Stimulated activated CD8-positive, alpha-beta memory T cell treated with anti-CD3 and anti-CD28 coated beads, Interleukin-7, amount 100 ng/mL, for 4 hours (primary cell): ENCODE measurements at places on chromosomes 1 and 21.

DNA sequence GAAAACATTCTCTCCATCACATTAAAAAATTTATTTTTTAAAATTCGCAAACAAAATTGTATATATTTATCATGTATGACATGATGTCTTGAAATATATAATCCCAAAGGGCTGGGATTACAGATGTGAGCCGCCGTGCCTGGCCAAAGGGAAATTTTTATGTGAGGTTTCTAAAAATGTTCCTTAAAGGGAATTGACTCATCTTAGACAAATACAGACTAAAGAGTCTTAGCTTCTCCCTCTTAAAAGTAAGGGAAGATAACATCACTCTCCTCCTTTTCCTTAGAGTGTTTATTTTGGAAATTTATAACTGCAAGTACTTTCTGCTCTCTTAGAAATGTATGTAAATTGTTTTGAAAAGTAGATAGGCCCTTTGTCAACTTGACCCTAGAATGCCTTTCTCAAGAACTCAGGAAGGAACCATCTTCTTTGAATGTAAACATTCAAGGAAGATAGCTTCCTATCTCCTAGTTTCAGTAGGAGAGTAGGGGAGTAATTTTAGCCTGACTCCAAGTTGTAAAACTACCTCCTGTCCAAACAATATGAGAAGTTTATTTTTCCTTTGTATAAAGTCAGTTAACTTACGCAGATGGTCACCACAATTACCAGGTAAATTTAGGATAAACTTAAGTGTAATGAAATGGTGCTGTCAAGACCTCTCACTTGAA is 59.5 kb downstream of the C21orf91 start:
- DNase-seq: no peak

DNA sequence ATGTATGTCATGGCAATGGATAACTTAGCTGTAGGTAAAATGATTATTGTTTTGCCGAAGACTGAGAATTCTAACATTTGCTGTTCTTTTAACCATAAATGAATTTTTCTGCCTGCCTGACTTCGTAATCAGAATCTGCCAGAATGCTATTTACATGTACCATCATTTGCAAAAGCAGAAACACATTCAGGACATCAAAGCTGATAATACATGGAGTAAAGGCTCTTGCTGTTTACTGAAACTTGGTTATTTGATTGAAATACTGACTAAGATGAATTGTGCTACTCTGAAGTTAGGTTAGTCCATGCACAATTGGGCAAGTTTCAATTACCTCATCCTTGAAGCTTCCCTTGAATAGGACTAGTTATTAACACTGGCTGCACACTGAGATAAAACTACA is 293.8 kb downstream of the PLA2G4A start:
- DNase-seq: no peak

GRCh38 chr1:21869620-21870121 is 57.6 kb downstream of the LDLRAD2 start:
- DNase-seq: no peak

DNA sequence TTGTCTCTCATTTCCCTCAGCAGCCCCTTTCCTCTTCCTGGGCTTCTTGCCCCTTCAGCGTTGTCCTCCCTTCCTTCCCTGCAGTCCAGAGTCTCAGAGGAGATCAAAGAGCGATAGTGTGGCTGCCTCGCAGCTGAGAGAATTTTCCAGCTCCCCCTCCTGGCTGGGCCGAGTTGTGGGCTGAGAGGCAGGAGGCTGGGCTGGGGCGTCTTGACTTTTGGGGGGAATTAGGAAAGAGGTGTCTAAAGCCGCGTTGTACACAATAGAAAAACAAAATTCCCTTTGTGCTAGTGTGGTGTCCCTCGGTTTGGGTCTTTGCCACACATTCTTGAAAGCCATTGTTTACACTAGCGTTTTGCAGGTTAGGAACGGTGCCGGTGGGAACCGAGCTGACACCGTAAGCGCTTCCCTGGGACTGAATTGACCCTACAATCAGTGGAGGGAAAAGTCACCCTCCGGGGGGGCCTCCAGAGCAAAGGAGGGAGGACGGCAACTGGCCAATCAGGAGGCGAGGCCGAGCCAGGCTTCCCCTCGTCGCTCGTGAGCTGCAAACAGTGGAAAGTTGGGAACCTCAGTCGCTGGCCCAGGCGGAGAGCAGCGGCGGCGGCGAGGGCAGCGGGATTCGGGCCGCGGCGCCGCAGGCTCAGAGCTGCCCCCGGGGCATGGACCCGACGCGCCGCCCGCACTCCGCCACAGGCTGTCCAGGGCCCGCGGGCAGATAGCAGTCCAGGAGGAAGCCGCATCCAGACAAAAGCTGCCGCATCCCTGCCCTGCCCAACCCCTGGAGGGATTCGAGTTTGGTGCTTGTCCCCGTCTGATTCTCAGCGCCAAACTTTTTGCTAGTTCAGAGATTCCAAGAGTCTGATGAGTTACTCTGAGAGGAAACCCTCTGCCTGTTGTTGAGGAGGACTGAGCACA is at the start of gene HMCN1:
TSS of gene HMCN1 (plus strand) at position 574 of the 918 bp plus-strand sequence. CDS start 389 bp downstream, outside the sequence.
- DNase-seq: no peak

DNA sequence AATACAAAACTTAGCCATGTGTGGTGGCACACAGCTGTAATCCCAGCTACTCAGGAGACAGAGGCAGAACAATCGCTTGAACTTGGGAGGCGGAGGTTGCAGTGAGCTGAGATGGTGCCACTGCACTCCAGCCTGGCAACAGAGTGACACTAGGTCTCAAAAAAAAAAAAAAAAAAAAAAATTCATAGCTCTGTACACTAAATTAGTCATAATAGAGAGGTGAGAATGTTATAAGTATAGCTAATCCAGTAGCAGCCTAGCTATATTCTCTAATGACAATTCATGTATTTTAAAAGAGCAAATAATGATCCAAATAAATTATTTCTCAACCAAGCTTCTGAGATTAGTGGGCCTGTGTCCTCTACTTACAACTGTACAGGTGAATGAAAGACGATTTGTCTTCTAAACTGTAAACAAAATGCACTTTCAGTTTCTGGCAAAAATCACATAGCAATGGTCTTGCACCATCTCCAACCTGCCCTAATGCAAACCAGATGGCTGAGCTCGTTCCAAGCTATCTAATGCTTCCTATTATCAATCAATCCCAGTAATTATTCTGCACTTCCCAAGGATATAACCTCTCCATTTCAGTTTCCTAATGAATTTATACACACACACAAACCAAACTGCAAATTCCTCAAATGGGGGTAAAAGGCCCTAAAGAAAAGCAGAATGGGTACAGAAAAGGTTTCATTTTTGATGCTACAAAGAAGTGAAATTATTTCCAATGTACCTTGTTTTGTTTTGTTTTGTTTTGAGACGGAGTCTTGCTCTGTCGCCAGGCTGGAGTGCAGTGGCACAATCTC is 56.5 kb downstream of the GATAD2B start:
- no peak for DNase-seq

GRCh38 chr1:117284399-117285215 is 73.9 kb upstream of the VTCN1 start:
- no peak for DNase-seq

DNA sequence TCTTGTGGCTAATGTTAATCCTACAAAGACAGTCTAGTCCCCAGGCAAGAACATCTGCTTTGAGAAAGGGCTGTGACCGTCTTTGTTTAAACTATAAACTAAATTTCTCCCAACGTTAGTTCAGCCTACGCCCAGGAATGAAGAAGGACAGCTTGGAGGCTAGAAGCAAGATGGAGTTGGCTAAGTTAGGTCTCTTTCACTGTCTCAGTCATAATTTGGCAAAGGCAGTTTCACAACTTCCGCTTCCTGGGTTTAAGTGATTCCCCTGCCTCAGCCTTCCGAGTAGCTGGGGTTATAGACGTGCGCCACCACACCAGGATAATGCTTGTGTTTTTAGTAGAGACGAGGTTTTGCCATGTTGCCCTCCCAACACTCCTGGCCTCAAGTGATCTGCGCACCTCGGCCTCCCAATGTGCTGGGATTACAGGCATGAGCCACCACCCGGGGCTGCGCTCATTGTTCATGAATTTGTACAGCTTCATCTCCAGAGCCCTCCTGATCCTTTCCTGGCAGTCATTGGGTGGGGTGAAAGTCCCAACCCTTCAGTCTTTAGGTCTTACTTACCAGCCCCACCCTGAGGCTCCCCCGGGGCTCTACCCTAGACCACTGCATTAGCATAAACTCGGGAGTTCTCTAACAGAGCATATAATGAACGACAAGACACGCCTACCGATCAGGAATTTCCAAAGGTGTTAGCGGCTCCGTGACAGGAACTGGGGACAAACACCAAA is 4.9 kb upstream of the MASP2 start:
- DNase-seq: no peak

DNA sequence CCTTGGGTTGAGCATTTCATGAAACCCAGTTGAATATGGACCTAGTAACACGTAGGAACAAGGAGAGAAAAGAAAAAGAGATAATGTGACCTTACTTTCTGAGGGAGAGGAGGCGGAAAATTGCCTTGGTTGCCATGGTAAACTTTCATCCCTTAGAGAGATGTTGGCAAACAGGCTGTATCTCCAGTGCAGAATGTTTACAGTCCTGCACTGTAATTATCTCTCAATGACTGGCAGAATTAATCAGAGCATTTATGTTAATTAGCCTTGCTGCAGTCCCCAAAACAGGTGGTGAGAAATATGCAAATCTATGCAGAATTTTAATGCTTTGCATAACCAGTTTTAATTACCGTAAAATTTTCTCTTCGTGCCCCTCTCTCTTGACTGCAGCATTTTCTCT is 147.3 kb downstream of the CD247 start:
- DNase-seq: no peak

DNA sequence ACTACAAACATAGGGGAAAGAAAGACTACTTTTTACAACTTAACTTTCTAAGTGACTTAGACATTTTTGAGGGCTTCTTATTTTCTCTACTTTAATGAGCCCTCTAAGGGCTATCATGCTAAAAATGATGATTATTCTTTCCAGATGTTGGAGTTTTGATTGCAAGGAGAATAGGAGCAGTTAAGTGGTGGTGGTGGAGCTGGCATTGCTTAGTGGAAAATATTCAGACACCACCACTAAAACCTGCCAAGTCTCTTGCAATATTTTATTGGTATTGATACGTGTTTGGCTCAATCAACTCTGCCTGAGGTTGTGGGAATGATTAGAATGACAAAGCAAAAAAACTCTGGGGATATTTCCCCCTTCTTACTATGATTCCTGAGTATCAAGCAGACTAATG is 82.6 kb upstream of the PTGFR start:
- no peak for DNase-seq

DNA sequence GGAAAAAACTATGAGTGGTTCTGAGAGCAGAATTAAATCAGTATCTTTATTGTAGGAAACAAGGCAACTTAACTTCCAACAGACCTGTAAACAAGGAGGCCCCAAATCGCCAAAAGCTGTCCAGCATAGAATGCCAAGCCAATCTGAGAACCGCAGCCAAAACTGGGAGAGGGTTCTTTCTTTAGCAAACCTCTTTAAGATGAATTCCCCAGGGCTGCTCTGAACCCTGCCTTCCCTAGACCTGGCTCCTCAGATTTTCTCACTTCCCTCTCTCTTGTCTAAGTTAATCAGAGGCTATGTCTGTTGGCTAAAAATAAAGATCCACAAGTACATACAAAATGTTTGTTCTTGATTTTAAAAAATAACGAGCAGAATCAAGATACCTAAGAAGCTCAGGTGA is 141.4 kb downstream of the SMYD3 start:
- DNase-seq: no peak

DNA sequence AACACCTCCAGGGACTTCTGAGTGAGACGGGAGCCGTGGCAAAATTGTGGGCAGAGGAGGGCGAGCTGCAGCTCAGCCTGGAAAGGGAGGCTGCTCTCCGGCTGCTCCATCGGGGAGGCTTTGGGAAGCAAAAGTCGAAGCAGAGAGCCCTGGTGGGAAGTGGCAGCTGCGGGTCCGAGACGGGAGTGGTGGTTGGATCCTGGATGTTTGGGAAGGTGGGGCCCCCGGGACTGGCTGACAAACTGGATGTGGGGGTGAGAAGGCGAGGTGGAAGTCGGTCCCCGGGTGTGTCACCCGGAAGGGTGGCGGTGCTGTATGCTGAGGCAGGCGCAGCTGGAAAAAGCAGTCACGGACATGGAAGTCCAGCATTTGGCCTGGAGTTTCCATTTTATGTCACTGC is 52.1 kb downstream of the KCNAB2 start:
- no peak for DNase-seq

DNA sequence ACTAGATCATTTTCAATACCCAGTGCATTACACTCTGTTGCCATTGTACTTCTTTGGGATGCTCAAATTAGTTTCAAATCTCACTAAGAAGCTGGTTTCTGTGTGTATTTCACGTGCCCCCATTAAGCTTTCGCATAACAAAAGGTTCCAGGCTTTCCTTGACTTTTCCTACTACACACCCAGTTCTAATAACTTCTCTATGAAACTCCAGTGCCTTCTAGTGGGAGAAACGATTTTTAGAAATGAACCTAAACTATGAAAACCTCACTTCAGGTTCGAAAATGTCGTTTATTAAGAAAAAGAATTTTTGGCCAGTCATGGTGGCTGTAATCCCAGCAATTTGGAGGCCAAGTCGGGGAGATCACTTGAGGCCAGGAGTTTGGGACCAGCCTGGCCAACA is 2.8 kb downstream of the CFHR4 start:
- DNase-seq: no peak

DNA sequence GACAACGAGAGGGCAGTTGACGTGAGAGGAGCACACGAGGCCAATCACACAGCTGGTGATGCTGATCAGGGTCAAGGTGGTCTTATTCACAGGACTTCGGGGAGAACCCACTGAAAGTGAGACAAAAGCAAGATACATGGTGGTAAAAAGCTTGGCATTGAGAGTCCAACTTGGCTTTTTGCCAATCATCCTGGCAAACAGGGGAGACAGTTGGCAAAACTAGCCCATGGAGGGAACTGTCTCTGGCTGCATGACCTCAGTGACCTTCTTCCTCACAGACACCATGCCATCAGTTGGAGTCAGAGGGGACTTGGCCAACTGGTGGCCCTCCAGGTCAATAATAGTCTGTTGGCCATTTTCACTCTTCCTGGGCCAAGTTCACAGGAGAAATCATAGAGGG is 139.9 kb downstream of the ASTN1 start:
- no peak for DNase-seq

GRCh38 chr21:43949499-43950208 is 62.5 kb upstream of the TRAPPC10 start:
- no peak for DNase-seq

GRCh38 chr1:212457740-212458338 is 25.1 kb downstream of the NENF start:
- DNase-seq: no peak

- DNase-seq: no peak
Observed at GRCh38 chr1:85612704-85613361, 32.3 kb downstream of the CCN1 start.

GRCh38 chr1:47438165-47439016 is 547 bp downstream of the FOXD2 start:
- no peak for DNase-seq

DNA sequence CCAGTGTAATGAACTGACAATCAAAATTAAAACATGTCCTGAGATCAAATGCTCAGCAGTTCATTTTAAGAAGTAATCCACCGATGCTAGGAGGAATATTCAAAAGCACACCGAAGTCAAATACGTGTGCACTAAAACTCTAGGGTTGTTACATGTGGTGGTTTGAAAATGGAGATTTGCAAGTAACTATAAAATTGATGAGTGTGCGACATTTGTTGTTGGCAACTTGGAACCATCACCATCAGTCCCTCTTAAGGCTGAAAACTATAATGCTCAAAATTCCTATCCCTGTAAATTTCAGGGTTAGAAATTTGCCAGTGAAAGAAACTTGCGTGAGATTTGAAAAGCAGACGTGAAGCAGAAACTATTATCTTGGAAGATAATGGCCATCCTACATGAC is 13.3 kb upstream of the SGIP1 start:
- DNase-seq: no peak

GRCh38 chr1:189499736-189500135 is 977.9 kb downstream of the BRINP3 start:
- DNase-seq: no peak
